Effector CD8-positive, alpha-beta T cell (primary cell): ENCODE measurements at places on chromosomes 3 and 15.

DNA sequence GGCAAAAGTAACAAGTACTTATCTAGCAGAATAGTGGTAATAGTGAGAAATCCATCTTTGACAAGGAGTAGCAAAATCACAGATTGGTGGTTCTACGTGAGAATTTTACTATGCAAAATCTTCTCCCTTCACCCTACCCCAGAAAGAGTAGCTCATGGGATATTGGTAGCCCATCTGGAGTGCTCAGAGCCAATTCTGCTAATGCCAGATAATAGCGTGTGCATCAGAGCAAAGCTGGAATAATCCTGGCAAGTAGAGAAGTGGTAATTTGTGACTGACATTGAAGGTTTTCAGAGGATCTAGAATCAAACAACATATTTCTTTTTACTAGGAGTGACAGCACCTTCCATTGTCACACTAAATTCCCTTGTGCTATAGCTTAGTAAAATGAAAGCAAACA is 192.9 kb downstream of the ZBBX start:
- DNase-seq: no peak

DNA sequence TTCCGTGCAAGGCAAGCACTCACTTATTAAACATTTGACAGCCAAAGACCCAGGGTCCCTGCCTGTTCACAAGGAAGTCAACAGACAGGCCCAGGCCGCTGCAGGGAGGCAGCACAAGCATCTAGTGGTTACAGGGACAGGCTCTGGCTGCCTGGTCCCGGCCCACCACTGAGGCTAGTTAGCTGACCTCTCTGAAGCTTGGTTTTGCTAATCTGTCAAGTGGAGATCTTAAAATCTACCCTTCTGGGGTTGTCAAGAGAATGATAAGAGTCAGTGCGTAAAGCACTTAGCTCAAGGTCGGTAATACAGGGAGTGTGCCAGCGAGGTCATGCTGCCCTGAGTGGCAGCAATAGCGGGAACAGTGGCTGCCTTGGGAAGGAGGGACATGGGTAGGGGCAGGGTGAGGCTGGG is 6.0 kb downstream of the GNB5 start:
- DNase-seq: no peak

DNA sequence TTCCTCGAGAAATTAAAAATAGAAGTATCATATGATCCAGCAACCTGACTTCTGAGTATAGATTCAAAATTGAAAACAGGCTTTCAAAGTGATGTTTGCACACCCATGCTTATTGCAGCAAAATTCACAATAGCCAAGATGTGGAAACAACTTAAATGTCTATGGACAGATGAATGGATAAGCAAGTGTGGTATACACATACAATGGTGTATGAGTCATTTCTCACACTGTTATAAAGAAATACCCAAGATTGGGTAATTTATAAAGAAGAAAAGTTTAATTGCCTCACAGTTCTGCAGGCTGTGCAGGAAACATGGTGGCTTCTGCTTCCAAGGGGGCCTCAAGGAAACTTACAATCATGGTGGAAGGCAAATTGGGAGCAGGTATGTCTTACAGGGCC is 100.8 kb downstream of the KLF13 start:
- DNase-seq: no peak

DNA sequence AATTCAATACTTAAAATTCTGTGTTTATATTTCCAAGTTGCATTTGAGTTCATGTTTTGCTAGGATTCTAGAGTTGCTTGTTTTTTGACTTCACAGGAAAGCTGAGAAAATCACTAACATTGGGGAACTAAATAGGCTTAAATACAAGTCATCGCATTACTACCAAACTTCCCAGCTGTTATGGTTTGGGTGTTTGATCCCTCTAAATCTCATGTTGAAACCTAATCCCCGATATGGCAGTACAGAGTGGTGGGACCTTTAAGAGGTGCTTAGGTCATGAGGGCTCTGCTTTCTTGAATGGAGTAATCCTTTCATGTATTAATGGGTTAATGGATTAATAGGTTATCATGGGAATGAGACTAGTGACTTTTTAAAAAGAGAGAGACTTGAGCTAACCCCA is 77.2 kb upstream of the ARPP21 start:
- DNase-seq: no peak

DNA sequence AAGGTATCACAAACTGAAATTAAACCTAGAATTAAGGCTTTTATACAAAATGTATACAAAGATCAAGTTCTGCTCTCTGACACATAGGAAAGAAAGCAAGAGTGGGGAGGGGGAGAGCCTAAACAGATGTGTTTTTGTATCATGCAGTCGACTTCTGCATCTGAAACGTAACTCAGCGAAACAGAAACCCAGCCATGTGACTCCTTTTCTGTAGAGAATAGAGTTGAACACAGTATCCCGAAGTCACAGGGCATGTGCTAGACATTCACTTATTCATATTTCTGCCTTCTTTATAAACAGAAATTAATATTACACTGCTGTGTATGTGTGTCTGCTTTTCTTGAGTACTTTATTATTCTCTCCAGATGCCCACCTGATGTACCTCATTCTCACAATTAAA is 121.0 kb downstream of the PDZRN3 start:
- DNase-seq: no peak

DNA sequence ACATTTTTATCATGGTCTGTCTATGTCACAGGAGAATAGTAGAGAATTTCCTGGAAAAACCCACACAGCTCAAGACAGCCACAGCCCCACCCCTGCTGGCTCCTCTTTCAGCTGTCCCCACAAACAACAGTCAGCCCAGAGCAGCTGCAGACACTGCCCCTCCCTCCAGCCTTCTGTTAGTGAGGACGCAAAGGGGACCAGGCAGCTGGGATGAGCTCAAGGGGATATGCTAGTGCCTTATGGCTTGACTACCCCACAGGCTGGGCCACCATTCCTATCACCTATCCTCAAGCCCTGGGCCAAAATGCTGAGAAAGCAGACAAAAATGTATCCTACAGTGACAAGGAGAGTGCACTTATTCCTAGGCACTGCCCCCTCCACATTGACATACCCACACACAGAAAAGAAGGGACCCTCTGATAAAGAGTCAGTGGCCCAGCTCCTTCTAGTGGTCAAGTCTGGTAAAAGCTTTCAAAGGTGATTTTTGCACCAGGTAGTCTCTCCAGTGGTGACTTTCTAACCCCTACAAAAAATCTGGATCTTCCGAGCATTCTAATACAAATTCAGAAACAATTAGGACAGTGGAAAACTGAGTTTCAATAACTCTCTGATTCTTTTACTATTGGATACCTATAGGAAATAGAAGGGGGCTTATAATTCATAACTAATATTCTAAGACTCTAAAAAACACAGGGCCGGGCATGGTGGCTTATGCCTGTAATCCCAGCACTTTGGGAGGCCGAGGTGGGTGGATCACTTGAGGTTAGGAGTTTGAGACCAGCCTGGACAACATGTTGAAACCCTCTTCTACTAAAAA is 3.0 kb upstream of the MAP1A start:
- DNase-seq: no peak

DNA sequence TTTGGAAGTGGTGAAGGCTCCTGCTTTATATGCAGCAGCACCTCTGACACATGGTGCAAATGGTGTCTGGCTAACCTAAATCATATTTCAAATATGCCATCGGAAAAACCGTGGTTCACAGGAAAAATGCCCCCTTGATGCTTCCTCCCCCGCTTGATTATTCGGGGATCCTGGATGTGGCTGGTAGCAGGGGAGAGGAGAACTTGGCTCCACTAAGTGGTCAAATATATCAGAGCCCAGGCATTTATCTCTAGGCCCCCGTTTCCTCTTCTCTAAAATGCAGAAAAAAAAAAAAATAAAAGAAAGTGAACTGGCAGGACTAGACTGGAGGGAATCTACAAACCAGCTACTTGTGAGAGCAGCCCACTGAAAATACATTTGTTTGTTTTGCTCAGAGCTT is 18.2 kb upstream of the ATP2B2 start:
- no peak for DNase-seq

DNA sequence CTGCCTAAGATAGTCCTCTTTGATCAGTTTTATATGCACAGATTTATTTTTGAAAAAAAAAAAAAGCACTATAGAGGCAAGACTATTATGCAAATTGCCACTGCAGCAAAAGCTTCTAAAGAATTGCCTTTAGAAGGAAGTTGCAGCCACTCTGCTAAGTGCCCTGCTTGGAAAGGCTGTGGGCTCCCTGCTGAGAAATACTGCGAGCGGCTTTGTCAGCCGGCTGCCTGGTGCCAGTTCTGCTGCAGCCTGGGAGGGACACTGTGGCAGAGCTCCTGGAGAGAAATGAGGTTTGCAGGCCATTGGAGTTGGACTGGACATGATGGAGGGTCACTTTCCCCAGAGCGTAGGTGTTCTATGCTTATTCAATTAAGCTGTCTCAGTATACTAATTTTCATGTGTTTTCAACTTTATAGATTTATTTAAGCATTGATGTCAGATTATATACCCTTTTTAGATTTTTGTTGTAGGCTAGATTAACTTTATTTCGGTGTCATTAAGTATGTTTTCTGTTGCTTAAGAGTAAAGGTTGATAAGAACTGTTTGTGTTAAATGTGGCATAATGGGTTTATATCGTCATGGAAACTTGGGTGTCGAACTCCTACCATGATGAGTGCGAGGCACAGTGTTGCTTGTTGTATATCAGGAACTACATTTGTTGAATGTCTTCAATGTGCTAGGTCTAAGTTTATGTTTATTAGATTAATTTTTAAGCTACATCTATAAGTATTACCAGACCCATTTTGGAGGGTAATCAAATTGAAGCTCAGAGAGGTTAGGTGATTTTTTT is 6.6 kb downstream of the MAP2K5 start:
- no peak for DNase-seq
